Stomach (tissue), 19 donors: ENCODE measurements at places on chromosomes 4 and X. TPM values are rescaled to one million over a fixed set of nuclear protein-coding genes. Genes with fewer than 3 reads are reported as not detected.

DNA sequence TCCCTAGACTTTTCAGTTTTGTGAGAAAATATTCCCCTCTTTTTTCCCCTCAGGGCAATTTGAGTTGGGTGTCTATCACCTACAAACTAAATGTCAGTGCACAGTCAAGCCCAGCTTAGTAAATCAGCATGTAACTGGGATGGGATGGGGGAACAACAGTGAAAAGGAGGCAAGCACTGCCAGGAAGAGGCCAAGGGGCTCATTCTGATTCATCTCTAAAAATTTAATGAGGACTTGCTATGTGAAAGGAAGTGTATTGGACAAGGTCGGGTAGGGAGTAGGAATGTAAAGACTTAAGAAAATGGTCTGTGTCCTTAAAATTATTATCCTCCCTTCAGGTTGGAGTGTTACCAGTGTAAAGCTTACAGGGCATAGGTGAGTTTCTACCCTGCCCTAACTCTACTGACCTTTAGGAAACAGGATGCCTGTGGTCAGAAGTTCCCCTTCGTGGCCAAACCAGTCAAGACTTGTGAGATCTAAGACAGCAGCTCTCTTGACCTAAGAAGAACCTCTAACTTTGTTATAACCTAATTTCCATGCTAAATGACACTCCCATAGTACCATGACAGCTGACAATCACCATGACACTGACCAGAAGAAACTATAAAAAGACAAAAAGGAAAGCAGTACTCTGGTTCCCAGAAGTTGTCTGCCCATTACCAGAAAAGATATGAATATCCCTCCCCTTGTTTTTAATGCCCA is 194.4 kb upstream of the LDB2 start:
- no peak for DNase-seq

- DNase-seq: no peak
These were observed 12.4 kb downstream of the TENM3 start for GRCh38 chr4:182255441-182256190.

CLTRN gene
- 5.4 TPM for polyA plus RNA-seq

VSIG1 gene
- 172 TPM for polyA plus RNA-seq

TKTL1 gene
- polyA plus RNA-seq: not detected
